ENCODE measurements at places on chromosomes 4 and X. TPM values are rescaled to one million over a fixed set of nuclear protein-coding genes. Genes with fewer than 3 reads are reported as not detected.

RAB40AL gene
- 1.2 TPM for total RNA-seq

LIMCH1 gene
- total RNA-seq = 94.9 TPM

TTC29 gene
- total RNA-seq = 0.99 TPM

PPP1R2C gene
- not detected for total RNA-seq

KIAA1210 gene
- total RNA-seq = 4.1 TPM

ZNF275 gene
- total RNA-seq = 18.1 TPM

BEX5 gene
- 3.3 TPM for total RNA-seq

NEUROG2 gene
- not detected for total RNA-seq

COPS4 gene
- total RNA-seq = 73.9 TPM

PNMA3 gene
- 12.5 TPM for total RNA-seq

CXorf65 gene
- 0.23 TPM for total RNA-seq

ABCG2 gene
- total RNA-seq = 11.2 TPM

SHROOM2 gene
- 20.1 TPM for total RNA-seq

MFSD8 gene
- total RNA-seq = 34.3 TPM
